ENCODE measurements at places on chromosomes 4 and X.
A peak's percentile ranks its signal among the peaks of the same experiment; 100 is the strongest.

- DNase-seq = no peak
These were observed 15.9 kb downstream of the GPC4 start for GRCh38 chrX:133399411-133399810.

DNA sequence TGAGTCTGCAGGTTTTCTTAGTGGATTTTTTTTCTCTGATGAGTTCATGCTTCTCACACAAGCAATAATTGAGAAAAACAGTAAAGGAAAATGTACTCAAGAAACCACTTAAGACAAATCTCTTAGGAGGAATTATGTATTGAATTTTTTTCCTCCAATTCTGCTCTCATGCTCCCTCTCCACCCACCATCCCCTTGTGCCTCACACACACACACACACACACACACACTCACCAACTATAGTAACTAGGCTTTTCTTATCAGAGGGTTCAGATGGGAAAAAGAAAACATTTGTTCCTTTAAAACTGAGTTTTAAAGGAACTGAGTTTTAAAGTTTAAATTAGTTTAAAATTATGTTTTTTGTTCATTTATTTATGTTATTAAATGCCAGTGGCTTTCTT lies 47.0 kb upstream of the ANXA10 start:
- no peak for DNase-seq

DNA sequence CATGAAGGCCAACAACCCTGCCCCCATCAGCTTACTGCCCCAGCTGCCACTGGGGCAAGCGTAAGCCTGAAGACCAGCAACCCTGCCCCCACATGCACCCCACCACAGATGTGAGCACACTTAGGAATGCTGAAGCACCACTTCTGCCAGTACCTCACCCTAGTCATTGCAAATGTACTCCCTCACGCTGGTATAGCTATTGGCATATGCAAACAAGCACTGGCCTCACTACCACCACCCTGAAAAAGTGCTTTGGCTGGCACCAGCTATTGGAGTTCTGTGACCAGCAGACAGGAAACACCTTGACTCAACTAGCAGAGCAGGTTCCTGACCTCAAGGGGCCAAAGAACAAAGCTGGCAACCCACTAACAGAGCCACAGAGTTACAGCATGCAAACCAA lies 534.4 kb upstream of the POU3F4 start:
- no peak for DNase-seq

DNA sequence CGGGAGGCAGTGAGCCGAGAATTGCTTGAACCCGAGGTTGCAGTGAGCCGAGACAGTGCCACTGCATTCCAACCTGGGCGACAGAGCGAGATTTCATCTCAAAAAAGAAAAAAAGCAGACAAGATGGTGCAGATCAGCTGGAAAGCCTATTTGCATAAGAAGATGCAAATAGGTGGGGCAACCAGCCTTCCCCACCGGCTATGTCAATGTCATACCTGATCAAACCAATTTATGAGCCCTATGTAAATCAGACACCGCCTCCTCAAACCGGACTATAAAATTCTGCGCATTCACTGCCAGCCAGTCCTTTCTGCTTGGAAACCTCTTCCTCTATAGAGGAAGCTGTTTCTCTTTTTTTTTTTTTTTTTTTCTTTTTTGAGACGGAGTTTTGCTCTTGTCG lies 64.5 kb upstream of the CHRNA9 start:
- DNase-seq = no peak

DNA sequence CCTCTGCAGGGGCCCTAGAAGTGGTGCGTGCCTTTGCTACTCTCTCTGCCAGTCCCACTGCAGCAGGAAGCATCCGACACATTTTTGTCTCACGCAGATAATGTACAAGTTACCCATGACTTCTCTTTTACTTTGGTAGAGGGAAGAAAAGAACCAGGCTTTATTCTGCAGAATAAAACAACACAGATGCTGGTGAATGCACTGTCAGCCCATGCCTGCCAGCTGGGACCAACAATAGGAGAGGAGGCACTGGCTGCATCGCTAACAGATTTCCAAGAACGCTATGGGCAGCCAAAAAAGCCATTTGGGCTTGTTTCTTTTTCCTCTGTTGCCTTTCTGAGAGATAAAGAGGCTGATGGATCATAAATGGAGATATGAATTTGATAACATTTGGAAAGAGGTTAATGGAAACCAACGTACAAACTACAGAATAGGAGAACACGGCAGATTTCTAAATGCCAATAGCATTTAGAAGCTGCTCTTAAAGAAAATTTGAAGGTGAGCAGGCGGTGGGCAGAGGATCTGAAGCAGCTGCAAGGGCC lies 47.5 kb upstream of the IGFBP7 start:
- no peak for DNase-seq

DNA sequence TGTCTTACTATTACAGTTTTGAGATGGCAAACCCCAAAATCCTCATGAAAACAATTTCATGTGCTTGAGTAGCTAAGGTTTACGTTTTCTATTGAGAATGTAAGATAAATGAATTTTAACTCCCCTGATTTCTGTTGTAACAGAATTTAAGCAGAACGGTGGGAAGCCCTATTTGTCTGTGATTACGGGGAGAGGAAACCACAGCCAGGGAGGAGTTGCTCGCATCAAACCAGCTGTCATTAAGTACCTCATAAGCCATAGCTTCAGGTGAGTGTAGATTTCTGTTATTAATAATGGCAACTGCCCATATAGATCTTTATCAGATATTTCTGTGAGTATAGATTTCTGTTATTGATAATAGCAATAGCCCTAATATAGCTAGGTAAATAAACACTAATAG lies 44.2 kb upstream of the RHOH start:
- DNase-seq = no peak

GRCh38 chr4:41452484-41453225 lies 85.3 kb upstream of the LIMCH1 start:
- DNase-seq = no peak

- DNase-seq = no peak
These were observed 24.1 kb downstream of the SMIM43 start for GRCh38 chr4:121740796-121741409.

DNA sequence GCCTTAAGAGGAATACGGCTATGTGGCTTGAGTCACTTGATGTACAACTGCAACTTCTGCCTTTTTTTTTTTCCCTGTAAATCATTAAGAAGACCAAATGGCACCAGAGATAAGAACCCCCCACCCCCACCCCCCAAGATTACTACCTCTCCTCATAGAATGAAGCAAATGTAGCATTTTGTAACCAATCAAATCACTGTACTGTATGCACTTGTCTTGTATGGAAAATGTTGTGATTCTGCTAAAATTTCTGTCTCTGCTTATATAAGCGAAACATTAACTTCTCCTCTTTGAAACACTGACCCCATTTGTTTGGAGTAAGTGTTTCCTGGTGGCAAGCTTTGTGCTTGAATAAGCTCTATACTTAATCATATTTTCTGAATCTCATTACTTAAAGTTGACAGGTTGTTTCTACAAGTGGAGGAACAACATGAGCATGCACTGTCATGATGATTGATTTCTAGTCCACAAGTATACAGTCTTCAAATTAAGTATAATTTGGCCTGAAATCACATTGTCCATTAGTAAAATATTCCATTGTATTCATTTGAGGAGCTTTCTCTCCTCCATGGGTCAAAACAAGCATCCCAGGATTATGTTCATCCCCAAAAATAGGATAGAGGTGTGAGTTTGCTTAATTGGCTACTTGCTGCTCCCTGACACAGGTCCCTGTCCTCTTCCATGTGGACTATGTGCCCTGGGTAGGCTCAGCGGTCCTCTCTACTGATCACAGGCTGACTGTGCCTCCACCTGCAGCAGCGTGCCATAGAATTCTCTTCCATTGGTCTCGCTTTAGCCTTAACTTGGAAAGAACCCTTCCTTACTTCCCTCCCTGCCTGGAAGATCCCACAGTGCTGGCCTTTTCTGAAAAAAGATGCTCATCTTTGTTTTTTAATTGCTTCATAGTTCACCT lies 104.0 kb upstream of the BMP2K start:
- DNase-seq = no peak

DNA sequence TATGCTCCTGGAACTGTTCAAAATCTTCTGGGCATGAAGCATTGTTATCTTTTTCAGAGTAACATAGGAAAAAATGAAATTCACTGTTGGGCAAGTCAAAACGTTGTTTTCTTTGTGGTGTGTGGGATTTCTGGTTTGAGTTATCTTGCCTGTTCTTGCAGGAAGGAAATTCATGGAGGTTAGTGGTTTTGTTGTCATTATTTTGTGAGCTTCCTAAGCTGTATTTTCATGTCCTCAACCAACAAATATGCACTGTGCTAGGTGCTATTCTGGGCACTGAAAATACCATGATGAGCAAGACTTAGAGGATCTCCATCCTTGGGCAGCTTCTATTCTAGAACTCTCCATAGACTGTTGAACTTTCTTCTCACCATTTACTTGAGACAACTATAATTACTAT lies 16.9 kb downstream of the SPINK2 start:
- DNase-seq = no peak

GRCh38 chr4:130035391-130035790 lies 939.4 kb downstream of the C4orf33 start:
- DNase-seq = no peak

- DNase-seq = peak; percentile 82
These were observed 4.2 kb upstream of the LEF1 start for GRCh38 chr4:108172753-108173598.

DNA sequence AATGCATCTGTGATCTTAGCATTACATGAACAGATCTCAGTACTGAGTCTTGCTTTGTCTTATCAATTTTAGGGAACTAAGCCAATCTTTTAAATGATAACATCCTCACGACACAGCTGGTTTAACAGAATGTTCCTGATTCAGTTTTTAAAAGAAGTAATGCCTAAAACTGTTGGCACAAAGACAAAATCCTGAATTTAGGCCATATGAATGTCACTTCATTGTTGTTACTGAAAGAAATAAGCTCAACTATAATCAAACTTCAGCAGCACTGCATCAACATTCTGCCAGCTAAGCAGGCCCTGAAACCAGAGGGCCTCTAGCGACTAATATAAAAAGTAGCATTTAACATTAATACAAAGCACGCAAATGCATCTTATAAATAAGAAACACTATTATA lies 130.6 kb downstream of the FRYL start:
- no peak for DNase-seq

DNA sequence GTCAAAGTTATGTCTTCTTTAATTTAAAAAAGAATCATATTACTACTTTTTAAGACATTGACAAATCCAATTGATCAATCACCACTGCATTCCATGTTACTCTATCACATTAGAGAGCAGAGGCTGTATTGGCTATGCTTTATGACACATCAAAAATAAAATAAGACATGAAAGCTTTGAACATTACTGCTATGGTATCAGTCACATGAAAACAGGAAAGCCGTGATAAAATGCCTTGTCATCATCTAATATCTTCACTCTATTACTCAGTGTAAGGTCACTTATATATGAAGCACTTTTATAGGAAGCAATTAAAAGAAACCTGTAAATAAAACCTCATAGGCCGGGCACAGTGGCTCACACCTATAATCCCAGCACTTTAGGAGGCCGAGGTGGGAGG lies 27.7 kb upstream of the CEP135 start:
- DNase-seq = no peak

DNA sequence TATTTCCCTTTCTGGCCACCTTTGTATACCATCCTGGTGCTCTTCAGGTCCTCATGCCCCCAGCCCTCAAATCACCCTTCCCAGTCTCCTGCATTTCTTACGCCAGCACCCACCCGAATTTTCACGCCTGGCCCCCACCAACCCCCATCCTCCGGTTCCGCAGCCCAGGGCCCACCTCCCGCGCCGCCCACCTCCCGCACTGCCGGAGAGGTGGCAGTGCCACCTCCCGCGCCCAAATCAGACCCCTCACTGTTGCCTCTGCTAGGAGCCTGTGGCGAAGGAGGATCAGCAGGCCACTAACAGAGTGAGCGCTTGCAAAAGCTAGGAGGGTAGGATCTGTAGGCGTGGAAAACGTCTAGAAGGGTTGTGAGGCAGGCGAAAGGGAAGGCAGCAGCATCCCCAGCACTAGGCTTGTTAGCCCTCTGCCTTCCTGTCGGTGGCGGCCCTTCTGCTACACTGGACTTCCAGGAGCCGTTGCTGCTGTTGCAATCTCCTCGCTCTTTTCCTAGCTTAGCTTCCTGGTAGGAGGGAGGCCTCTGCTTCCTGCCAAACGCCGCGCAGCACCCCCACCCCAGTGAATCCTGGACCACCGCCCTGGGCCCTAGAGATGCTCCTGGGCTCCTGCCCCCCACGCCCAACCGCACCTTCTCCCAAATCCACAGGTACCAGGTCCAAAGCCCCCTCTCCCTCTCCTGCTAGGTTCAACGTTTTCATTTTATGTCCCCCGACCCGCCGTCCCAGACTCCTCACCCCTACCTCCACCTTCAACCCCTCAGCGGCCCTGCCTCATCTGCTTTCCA lies 51.0 kb downstream of the SPIN2B start:
- DNase-seq = no peak

DNA sequence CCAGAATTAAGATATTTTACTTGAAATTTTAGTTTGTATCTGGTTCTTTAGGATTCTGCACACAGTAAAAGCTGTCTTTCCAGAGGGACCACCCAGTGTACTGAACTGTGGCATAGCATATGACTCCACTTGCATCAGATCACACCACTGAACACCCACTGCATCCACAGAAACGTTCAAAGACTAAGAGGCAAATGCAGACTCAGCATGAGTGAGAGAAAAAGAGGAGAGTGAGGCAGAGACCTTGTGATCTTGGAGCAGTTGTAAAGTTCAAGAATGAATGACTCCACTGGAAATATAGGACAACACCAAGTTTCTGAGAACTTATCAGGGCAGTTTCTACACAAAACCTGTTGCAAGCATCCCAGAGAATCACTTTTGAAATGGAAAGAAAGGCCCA lies 20.8 kb downstream of the PRDM5 start:
- DNase-seq = no peak

DNA sequence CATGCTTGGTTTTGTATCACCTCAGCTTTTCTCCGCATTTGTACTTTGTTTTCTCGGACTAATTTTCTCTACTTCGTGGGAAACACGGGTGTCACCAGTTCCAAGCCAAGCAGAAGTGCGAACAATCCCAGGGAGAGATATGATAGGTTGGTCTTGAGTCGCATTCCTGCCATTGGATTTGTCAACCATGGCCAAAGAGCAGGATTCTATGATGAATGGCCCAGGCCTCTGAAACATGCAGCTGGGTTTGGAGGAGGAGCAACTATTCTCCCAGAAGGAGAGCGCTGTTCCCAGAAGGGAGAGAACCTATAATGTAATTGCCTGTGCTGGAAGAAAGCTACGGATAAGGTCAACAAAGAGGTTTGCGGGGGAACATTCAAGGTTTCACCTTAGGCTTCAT lies 10.3 kb upstream of the FGFBP1 start:
- no peak for DNase-seq

DNA sequence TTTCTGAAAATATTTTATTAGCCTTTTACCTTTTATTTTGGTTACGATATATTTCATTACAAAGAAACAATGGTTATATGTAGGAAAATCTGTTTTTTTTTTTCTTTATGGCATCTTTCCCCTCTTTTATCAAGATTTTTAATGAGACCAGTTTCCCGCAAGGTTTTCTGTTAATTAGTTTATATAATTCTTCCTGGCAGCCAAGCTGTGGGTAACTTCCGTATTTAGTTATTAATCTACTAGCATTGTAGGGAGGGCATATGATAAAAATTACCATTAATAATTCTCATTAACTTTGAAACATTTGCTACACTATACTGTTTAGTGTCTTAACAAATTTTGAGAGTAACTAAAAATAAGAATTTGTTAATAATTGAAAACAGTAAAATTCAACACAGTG lies 181.1 kb upstream of the GPRIN3 start:
- no peak for DNase-seq

GRCh38 chr4:8769645-8770517 lies 101.8 kb downstream of the HMX1 start:
- no peak for DNase-seq

- DNase-seq = no peak
These were observed 182.4 kb upstream of the MBNL3 start for GRCh38 chrX:132671229-132671641.
